ENCODE measurements at places on chromosomes 1 and 21.
A peak's percentile ranks its signal among the peaks of the same experiment; 100 is the strongest.

DNA sequence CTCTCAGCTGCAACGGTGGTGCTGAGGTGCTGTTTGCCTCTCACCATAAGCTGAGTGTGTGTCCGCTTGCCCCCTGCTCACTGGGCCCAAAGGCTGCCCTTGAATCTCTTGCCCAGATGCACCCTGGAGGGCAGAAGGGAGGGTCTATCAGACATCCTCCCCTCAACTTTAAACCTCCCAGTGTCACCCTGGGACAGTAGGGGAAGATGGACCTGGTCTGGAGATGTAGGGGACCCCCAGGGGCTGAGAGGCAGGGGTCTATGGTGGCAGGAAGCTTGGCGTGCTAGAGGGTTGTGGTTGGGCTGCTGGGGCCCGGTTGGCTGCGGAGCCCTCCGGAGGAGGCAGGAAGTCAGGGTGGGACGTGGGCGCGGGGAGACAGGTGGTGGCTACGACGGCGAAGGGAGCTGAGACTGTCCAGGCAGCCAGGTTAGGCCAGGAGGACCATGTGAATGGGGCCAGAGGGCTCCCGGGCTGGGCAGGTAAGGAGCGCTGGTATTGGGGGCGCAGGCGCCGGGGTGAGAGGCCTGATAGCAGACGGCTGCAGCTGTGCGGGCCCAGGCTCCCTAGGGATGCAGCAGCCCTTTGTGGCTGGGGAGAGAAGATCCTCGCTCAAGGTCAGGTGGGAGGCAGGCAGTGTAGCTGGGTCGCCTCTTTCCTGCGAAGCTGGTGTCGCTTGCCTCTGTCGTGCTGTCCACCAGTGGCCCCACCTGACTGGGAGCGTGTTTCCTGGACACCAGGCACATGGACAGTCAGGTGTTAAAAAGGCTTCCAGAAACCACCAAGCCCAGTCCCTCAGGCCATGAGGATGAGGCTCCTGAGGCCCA is at the start of gene LCK:
Gene LCK, plus strand, starts transcription at position 373 of the 824 bp plus-strand sequence. CDS start 23,065 bp downstream, outside the sequence.
- no peak for DNase-seq

DNA sequence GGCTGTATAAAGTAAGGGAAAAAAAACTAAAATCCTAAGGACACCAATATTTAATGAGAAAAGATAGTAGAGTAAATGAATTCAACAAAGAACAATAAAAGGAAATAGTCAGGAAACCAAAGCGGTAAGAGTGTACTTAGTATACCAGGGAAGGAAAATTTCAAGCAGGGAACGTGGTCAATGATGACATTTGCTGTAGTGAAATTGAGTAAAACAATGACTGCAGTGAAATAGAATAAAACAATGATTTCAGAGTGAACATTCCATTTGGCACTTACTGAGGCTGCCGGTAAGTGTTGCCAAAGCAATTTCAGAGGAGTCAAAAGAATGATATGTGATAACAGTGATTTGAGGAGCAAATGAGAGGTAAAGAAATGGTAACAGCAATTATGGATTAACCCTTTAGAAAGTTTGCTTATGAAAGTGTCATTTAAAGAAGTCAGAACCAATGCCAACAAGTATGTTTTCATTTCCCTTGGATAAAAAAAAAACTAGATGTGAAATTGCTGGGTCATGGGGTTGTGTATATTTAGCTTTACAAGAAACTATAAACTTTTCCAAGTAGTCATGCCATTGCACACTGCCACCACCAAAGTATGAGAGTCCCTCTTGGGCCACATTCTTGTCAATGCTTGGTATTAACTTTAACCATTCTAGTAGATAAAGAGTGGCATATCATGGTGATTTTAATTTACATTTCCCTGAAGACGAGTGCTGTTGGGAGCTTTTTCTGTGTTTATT is 50.5 kb downstream of the VCAM1 start:
- no peak for DNase-seq

DNA sequence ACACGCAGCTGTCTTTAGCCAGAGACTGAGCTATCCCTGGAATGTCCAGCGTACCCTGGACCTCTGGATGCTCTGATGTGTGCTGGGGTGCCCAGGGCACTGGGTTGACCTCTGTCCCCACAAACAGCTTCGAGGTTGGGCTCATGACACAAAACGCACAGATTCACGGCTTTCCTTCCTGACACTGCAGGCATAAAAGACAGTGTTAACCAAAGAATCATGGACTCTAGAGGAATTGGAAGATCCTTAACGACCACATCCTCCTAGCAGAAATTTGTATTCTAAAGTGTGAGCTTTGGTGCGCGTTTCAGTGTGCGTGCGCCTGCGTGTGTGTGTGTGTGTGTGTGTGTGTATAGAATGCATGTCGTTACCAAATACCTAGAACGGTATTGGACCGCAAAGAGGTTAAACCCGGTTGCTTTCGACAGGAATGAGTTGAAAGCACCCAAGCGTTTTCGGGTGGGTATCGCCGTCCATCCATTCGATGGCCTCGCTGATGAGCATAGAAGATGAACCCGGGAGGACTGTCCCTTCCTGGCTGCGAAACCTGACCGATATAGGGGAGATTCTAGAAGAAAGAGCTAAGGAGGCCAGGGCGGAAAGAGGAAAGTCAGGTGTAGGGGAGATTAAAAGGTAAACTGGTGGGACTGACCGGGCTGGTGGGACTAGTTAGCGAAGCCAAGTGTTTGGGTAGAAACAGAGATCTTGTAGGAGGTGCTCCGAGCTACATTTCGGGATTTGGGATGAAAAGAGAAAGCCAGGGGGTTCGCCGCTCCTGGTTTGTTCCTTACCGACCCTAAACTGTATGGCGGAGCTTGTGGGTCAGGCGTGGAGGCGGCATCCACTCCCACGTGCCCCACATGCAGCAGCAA is 6.8 kb upstream of the LHX9 start:
- peak; percentile 39 for DNase-seq

- DNase-seq = no peak
Measured at GRCh38 chr1:54489627-54490250, 58.3 kb upstream of the ACOT11 start.
